ENCODE measurements at places on chromosomes 4 and X.
A peak's percentile ranks its signal among the peaks of the same experiment; 100 is the strongest.

DNA sequence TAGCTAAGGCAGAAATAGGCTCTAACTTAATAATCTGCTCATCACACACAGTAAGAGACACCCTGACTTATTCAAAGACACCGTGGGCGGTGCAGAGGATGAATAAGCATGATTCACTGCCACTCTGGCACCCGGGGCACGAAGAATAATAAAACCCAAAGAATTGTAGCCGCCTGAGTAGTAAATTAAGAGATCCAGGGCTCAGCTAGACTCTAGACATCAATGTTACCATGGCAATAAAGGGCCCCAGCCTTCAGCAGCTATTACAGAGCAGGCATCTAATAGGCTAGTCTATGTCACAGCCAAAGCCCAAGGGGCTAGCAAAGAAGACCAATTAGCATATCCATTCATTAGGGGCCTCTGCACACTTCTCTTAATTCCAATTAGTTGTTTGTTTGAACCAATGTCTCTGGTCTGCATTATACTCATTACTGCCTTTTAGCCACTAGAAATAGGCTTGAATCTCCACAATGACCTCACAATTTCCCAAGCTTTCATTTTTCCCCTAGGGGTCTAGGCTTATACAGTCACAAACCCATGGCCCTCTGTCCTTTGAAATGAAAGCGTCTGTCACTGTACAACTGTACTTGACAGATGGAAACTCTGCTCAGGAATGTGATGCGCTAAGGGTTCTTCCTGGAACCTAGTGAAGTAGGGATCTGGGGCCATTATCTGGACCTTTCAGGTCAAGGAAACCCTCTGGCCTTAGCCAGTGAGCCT, 3.0 kb upstream of the ATP1B4 start:
- DNase-seq: no peak

- no peak for DNase-seq
These were observed 76.0 kb downstream of the ARAP2 start for GRCh38 chr4:36168127-36168878.

DNA sequence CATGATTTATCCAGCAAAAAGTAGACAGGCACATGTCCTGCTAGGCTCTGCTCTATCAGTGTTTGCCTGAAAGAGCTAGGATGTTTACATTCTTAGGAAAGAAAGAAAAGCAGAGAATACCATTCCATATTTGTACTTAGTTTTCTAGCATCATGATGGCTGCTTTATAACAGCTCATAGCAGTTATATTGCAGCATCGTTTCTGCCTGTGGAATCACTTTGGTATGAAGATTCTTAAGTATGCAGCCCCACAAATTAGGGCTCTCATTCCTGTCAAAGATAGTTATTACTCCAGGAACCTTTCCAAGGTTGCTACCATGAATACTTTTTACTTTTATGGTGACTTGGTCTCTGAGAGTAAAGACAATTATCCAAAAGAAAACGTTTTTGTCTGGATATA, 119.0 kb upstream of the MYOZ2 start:
- DNase-seq: no peak

GRCh38 chrX:148495176-148495575, 5.2 kb upstream of the AFF2 start:
- no peak for DNase-seq

DNA sequence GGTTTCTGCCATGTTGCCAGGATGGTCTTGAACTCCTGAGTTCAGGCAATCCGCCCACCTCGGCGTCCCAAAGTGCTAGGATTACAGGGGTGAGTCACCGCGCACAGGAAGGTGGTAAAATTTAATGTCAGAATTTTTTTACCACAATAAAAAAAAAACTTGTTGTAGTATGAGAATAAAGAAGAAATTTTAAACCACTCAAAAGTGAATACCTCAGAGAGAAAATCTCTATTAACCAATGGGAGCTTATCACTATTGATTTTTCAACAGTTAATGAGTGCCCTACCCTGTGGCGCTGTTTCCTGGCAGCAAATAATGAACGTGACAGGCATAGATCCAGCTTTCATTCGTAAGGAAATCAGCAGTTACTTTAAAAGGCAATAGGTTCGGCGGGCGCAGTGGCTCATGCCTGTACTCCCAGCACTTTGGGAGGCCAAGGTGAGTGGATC, 32.7 kb upstream of the SLC25A4 start:
- no peak for DNase-seq

DNA sequence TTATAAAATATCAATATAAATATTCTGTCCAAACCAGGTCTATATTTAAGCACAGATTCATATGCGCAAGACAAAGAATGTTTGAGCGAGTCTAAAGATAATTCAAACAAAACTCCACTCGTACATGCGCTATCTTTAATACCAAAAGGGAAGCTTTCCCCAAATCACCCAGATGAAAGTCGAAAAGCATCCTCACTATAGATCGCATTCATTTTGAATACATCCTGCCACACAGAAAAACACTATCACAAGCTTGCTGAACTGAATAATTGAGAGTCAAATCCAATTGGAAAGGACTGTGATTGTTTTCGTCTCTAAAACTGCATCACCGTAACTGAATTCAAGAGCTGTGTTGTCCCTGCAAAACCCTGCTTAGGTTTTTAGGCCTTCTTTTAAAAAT, 685 bp downstream of the TASL start:
- no peak for DNase-seq

GRCh38 chr4:119559044-119559647, 69.5 kb downstream of the PDE5A start:
- no peak for DNase-seq

- DNase-seq: no peak
These were observed 14.0 kb downstream of the STOX2 start for GRCh38 chr4:183919141-183919540.

DNA sequence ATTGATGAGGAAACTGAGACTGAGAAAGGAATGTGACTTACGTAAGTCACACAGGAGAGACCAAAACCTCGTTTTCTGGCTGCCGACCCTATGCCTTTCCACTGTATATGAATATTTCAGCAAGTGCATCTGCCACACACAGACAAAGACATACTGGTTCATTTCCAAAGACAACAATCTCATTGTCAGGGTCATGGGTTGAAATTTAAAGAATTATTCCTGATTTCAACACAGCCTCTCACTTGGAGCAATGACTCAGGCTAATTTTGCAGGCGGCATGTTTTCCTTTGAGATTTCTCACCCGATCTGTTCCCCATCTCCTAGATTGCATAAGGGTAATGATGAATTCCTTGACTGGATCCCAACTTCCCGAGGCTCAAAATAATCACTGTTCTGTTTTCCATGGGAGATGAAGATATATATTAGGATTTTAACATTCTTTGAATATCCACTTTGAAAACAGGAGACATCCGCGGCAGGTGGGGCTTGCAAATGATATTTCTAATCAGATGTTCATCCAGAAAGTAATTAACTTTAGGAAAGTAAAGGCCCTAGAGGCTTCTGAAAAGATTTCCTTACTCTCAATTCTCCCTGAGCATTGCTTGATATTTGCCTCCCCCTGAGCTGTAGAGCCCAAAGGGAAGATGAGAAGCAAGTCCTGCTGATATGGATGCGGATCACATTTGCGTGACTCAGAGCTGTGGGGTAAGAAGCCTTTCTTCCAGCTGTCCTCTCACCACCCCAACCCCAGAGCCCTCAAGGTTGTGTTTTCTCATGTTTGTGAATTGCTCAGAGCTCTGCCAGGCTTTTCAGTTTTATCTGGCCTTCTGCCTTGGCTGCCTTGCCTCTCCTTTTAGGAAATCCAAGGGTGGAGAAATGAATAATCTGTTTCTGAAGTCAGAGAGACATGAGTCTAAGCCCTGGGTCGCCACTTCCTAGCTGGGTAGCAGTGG, 361.1 kb upstream of the BOD1L1 start:
- no peak for DNase-seq

DNA sequence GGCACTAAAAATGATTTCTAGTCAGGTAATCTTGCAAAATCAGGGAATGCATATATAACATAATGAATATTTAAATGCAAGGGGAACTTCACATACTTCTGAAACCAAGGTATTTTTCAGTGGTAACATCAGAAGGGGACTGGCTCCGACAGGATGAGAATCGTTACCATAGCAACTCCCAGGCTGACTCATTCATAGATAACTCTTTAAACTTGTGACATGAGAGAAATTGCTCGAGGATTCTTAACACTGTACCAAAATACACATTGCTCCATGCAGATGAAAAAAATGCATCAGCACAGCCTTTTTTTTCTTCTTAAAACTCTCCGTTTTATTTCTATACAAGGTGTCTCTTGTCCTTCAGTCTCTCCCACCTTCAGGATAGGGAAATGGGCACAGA, 114.3 kb downstream of the GABRB1 start:
- DNase-seq: no peak

- no peak for DNase-seq
These were observed 114.0 kb downstream of the ZAR1 start for GRCh38 chr4:48604041-48604440.

DNA sequence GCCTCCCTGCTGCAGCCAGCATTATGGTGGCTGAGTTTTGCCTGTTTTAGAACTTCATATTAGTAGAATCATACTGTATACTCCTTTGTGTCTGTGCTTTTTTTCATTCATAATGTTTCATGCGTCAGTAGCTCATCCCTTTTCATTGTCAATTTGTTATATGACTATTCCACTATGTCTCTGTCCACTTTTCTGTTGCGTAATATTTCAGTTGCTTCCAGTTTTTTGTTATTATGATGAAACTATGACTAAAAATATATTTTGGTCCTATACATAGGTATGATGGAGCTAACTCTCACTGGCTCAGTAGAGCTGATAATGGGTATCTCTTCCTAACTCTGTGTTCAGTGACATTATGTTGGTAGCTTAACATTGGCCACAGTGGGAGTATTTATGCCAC, 48.3 kb downstream of the DMP1 start:
- no peak for DNase-seq

DNA sequence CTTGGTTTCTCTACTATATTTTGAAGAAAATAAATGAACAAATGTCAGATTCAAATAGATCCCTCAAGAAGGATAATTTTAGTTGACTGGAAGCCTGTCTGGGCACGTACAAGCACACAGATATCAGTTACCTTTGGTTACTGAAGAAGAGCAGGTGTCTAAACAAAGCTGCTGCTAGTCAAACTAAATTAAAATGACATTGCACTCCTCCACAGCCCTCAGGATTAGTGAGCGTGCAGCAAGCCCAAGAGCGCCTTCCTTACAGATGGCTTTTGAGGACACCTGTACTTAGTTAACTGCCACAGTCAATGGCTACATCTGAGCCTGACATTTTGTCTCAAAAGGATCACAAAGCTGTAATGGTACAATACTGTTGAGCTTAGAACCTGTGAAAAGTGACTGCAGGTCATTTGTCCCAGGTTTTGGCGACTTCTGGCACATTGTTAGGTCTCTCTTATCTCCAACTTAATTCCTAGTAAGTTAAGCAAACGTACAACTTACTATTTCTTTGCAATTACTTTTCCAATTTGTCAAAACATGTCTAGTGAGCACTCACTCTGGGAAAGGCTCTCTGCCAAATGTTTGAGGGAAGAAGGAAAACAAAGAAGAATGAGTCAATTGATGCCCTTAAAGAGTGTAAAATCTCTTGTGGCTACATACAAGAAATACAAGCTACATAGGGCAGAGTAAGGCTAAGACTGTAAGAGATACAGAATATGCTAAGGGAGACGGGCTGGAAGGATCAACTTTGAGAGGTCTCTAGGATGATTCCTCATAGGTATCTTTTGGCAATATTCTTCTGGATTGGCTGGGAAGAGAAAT, 25.6 kb upstream of the DAPP1 start:
- peak; percentile 13 for DNase-seq

- no peak for DNase-seq
These were observed 16.9 kb upstream of the MED28 start for GRCh38 chr4:17597517-17597916.

- DNase-seq: no peak
These were observed 394.7 kb upstream of the CPEB2 start for GRCh38 chr4:14607578-14607977.

DNA sequence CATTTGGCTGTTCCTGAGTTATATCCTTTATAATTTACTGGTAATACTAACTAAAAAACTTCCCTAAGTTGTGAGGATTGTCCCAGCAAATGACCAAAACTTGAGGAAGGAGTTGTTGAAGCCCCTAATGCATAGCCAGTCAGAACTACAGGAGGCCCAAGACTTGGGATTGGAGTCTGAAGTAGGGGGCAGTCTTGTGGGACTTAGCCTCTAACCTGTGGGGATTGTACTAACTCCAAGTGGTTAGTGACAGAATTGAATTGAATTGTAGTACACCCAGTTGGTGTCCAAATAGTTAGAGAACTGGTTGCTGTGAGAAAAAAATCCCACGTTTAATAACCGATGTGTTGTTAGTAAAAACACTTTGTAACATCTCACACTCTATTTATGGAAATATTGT, 1506.3 kb downstream of the ADGRL3 start:
- no peak for DNase-seq

DNA sequence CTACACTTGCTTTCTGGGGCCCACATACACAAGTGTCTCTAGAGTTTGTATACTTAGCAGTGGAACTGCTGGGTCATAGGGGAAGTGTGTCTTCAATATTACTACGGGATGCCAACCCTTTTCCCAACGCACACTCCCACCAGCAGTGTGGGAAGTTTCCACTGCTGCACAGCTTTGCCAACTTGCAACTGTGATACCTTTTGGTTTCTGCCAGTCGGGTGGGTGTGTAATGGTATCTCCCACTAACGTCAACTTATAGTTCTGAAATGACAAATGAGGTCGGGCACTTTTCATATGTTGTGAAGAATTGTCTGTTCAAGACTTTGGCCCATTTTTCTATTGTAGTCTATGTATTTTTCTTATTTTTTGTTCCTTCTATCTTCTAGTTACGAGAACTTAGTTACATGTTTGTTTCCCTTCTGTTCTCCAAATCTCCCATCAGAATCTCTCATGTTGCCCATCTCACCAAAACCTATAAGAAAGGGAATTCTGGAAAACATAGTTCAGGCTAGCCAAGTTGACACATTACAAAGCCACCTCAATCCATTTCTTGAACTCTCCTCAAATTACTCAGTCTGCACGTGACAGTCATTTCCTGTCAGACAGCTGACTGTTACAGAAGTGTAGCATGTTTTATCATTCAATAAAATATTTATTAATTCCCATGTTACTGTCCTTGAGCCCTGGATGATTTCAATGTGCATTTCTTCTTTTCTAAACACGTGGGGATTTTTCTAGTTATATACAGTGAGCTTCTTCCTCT, 30.7 kb downstream of the PNMA6E start:
- DNase-seq: no peak

- DNase-seq: peak; percentile 32
These were observed 53.0 kb upstream of the PROM1 start for GRCh38 chr4:16136827-16137226.

GRCh38 chr4:53987761-53988171, 76.6 kb downstream of the CHIC2 start:
- no peak for DNase-seq
